Cortex of kidney (tissue), 1 donor: ENCODE measurements at places on chromosomes 4 and X.

- DNase-seq, result no peak
Measured at GRCh38 chrX:30513284-30513683, 64.3 kb downstream of the TASL start.

DNA sequence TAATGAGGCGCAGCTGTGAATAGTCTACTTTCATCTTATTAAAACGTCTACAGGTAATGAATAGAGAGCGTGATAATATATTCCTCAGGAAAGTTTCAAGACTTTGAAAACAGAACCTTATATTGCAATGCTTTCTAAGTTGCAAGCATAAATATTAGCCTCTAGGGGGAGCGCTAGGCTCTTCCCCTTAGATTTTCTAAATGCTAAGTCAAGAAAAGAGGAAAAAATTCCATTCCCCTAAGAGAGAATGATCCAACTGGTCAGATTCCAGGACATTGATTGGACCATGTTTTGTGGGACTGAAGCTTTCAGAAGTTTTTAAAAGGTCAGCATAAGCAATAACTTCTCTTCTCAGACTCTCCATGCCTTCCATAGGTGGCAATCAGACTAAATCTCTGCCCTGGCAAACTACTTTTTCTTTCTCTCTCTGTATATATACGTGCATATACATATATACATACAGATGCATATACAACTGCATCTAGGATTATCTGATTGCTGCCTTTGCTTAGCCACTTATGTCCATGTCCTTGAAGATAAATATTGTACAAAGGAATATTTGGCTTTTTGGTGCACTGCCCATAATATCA, 492.9 kb downstream of the INPP4B start:
- DNase-seq, result no peak

DNA sequence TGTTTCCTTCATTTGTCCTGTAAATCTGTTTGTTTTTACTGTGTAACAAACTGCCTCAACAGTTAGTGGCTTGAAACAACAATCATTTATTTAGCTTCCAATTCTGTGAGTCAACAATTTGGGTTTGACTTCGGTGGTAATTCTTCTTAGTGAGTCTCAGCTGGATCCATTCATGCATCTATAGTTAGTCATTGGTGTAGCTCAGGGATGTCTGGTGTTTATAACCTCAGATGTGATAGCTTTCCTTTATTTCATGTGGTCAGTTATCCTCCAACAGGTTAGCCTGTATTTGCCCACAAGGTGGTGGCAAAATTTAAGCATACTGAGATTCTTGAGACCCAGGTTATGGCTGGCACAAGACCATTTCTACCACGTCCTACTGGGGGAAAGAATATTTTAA, 1267.2 kb downstream of the RAPGEF2 start:
- DNase-seq, result no peak

DNA sequence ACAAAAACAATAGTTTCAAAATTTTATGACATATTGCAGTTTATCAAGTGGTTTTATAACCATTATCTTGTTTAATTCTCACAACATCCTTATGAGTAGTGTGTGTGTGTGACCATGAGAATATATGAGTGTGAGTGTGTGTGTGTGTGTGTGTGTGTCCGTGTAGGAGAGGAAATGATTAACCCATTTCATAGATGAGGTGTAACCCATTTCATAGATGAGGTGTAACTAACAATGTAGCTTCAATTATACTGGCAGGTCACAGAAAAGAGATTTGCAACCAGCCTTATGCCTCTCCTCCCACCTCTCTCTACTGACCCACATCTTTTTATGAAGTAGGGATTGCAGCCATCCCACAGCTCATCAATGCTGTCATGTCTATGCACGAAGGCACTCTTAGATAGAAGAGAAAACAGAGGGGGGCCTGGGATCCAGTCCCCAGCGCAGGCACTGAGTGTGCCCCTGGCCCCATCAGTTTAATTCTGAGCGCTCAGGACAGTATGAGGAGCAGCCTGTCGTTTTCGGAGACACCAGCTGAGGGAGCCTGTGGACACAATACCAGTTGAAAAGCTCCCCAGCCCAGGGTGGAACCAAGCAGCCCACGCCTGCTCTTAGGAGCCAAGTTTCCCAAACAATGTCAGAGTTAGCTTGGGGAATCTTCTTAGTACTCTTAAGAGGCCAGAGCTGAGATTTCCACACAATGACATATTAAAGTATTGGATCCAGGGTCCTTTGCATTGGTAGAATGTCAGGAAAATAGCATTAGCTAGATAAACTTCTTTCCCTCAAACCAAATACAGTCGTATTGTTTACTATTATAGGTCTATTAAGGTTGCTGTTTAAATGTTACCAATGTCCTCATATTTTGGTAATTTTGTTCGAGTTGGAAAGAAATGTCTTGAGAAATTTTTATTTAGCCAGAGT, 88.6 kb downstream of the PALLD start:
- DNase-seq, result no peak

GRCh38 chrX:46793386-46794143, 34.6 kb upstream of the SLC9A7 start:
- DNase-seq, result no peak

DNA sequence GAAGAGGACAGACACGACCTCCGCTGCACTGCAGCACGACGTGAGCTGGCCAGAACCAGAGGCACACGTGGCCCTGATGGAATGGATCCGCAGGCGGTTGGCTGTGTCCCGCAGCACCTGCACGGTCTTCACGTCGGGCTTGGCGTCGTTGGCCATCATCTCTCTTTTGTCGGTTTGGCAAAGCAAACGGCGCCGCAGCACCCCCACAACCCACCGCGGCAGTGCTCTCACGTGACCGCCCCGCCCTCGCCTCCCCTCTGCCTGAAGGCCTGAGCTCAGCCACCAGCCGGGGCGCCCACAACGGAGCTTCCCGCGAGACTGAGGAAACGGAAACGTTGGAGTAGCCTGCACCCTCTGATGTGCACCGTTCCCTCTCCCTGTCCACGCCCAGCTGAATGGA, at the start of gene TKTL2:
Gene TKTL2, minus strand, starts transcription at position 179 of the 400 bp plus-strand sequence. Its CDS starts 20 bp downstream, at position 159.
- DNase-seq, result no peak

GRCh38 chrX:42973321-42973720, 195.4 kb upstream of the PPP1R2C start:
- no peak for DNase-seq

DNA sequence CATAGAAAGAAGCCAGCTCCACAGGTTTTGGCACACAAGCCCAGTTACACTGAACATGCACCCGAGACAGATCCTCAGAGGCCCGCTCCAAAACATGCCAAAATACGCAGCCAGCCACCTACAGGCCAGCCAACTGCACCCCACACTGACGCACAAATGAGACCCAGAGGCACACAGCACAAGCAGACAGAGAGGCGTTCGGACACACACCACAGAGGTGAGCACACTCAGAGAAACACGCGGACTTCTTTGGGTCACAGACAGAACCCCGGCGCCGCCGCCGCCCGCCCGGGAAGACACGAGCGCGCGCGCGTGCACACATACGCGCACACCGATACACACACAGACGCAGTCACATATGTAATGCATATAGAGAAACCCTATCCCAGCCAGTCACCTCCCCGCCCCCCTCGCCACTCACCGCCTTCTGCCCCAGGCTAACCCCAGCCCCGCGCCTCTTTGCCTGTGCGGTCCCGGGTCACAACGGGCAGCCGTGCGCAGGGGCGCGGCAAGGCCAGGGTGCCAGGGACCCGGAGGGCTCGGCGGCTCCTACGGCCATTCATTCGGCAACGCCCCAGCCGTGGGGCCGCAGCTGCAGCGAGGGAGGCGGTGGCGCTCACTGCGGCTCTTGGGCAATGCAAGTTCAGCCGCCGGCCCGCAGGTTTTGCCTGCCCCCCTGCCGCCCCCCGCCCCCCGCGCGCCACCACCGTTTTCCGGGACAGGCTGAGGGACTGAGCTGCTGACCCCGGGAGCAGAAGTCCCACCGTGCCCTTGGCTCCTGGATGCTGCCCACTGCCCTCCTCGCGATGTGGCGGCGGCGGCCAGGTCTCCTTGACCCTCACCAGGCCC, 553 bp downstream of the SEPTIN6 start:
- DNase-seq, result no peak

DNA sequence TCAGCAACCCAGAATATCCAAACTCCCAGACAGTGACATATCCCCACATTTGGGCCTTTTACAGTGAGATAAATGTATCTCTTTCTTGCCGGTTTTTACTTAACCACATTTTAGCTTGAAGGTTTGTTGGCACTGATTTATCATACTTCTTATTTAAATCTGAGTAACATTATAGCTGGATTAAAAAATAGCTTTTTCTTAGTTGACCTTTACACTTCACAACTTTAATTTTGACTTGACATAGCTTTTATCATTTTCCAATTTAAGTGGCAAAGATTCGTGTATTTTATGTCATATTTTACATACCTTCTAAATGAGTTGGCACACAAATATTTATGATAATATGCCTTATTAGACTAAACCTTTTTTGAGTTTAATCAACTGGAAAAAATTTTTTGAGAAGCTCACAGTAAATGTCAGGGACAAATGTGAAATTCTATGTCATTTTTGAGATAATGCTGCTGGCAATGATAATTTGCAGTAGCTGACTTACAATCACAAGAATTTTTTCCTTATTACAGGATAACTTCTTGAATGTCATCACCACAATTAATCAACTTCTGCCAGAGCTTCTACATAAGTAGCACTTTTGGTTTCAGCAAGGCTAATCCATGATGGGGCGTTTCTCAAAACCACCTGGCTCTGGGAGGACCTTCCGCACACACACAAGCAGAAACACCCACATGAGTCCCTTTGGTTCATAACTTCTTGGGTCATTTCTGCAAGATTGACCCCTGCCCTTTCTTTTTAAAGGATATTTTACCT, 80.3 kb downstream of the SYTL5 start:
- no peak for DNase-seq

DNA sequence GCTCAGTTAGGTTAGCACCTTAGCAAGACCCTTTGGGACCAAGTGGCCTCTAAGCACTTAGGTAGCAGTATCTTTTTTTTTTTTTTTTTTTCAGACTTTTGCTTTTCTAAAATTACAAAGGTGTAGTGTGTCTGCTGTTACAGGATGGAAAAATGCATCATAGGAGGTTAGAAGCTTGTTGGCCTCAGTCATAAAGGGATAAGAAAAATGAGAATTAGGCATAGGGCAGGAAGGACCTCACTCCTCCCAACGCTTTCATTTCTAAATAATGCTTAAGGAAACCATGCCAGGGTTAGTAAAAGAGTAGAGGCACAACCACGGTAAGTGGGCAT, 148.4 kb upstream of the PLAC1 start:
- no peak for DNase-seq

- DNase-seq, result no peak
Measured at GRCh38 chr4:88998891-88999290, 58.1 kb downstream of the FAM13A start.

DNA sequence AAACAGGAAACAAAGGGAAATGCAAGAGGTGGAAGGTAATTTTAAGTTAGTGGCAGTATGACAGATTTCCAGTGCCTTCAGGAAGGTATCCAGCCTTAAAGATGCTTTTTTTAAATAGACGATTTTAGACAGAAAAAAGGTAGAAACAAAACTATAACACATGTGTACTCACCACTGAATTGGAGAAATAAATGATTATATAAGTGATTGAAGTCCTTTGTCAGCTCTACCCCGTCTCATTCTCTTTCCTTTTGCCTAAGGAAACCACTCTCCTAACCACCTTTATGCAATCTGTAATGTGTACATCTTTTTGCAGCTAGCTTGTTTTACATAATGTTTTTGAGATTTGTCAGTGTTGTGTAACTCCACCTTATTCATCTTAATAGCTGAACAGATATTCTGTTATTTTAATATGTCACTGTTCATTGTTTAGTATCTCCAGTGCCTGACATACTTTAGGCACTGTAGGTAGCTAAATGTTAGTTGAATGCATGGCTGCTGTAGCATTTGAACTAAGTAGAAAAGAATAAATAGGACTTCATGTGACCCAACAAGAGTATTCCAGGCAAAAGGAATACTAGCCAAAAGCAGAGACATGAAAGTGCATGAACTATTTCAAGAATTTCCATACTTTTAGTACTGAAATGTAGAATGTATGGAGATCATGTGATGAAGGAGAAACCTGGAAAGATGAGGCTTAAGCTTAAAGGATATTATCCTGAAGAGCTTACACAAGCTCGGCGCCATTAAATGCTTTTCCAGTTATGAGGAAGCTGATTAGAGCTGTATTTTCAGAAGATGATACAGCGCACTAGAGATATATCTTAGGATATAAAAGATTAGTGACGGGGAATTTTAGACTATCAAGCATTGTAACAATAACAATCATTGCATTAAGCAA, 865 bp downstream of the FAM200B start:
- no peak for DNase-seq

GRCh38 chr4:30760551-30760950, 40.4 kb downstream of the PCDH7 start:
- no peak for DNase-seq

- DNase-seq, result no peak
Measured at GRCh38 chr4:86381431-86381830, 21.6 kb upstream of the MAPK10 start.

GRCh38 chrX:15989716-15990115, 133.6 kb upstream of the GRPR start:
- no peak for DNase-seq

- no peak for DNase-seq
Measured at GRCh38 chr4:184250795-184251669, 33.4 kb upstream of the ENPP6 start.

DNA sequence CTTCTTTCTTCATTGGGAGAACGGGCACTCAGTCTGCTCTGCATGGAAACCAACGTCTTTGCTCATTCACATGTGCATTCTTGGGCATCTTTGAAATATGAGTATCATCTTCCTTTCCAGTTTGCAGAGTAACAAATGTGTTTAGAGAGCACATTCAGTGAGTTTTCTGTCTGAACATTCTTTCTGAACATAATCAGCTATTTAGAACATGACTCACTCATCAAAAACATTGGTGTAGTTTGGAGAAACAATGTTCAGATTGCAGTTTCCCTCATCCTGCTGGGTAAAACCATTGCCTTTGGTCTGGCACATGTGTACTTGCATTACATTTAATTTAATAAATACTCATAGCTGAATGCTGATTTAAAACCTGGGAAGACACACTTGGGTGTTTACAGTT, 81.5 kb upstream of the F9 start:
- DNase-seq, result no peak

DNA sequence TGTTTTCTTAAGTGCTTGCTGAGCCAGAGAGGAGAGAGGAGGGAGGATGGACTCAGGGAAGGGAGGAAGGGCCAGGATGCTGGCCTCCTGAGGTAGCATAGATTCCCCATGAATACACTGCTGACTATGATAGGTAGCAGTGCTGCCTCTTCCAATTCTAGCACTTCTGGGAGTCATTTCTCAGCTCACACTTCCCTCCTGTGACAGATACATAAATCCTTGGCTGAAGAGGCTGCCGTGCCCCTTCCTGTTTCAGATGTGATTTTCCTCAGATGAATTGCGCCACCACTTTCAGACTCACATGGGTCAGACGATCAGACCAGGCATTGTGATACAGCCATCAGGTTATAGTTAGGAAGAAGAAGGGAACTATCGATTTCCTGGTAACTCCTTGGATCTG, 22.4 kb downstream of the TSC22D3 start:
- no peak for DNase-seq
